ENCODE measurements at places on chromosomes 7 and 10.

DNA sequence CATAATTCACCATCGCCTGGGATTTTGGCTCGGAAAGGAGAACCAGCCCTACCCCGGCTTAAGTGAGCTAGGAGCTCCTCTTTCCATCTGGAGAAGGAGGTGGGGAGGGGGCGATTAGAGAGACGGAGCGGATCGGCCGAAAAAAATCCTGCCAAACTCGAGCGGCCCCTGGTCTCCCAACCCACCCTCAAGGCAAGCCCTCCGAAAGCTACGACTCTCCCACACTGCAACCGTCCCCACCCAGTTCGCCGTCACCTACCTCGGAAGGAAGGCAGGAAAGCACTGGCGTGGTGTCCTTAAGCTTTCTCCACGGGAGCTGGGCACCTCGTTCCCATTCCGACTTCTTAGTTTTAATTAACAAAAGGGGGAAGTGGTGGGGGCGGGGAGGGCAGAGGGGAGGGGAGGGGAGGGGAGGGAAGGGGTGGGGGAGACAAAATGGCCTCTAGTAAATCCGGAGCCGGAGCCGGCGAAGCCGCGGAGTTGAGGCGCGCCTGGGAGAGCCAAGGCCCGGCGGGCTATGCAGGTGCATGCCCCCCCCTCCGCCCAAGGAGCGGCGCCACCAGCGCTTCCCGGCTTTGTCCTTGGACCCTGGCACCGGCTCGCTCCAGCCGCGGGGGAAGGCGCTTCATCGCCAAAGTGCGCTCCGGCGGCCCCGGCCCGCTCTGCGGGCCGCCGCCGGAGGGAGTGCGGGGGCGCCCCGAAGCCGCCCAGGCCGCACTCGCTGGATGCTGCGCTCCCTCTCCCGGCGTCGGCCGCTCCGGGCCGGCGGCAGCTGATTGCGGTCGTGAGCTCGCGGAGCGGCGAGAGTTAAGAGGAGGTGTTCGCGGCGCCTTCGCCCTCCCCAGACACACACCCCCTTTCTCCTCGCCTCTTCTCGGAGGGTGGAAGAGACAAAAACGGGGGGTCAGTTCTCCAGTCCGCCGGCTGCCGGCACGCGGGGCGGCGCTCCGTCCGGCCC is at the start of gene LRRC4:
Gene LRRC4, minus strand, starts transcription at position 784 of the 958 bp plus-strand sequence. CDS start 797 bp downstream, outside the sequence.
- no peak for DNase-seq

DNA sequence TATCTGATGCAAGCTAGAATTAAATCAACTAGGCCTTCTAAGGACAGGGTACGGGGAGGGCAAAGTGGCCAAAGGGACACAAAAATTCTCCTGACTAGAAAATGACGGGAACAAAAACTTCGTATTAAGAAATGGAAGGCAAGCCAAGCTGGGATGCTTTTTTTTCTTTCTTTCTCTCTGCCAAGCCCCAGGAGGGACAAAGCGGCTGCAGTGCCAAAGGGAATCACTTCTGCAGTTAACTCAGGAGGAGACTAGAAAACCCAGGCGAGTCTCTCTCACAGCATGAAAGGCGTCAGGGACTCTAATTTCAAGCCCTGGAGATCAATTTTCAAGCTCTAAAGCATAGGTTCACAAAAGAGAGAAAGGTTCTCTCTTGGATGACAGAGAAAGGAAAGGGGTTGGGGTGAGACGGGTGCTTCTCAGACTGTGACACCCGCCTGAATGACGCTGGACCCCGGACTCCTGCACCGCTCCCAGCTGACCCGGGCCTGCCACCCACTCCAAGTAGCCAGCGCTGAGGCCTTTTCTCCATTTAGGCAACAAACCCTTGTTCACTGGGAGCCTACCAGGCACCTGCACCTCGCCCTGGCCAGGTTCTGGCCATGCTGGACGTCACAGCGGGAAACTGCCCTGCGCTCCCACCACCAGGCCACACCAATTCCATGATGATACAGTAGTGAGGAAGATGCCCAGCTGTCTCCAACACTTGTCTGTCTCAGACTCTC is 56.5 kb downstream of the KIAA1549 start:
- DNase-seq, result no peak

- no peak for DNase-seq
These were observed 989.0 kb downstream of the GATA3 start for GRCh38 chr10:9043466-9043865.

DNA sequence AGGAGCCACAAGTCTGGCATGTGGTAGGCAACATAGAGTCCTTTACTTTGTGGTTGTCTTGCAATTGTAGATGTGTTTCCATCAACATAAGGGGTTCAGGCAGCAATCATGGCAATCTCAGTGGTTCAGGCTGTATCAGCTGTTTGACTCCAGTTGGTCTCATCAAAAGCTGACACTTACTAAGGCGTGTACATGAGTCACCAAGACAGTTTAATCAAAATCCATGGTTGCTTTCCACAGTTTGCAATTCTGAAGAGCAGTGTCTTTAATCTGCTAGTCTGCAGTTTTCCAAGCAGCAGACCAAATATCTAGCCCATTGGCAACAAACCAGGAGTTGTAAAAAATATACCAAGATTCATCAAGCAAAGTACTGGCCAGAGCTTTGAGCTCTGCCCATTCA is 210.2 kb downstream of the MDFIC start:
- no peak for DNase-seq

GRCh38 chr7:19982841-19983835 is 209.7 kb upstream of the TMEM196 start:
- DNase-seq, result no peak

GRCh38 chr10:86137561-86137960 is 229.0 kb downstream of the GRID1 start:
- no peak for DNase-seq

Measured in stimulated activated CD8-positive, alpha-beta memory T cell treated with anti-CD3 and anti-CD28 coated beads, Interleukin-15, amount 100 ng/mL, for 24 hours (primary cell).